ENCODE measurements at places on chromosomes 11 and 22.
A peak's percentile ranks its signal among the peaks of the same experiment; 100 is the strongest.

DNA sequence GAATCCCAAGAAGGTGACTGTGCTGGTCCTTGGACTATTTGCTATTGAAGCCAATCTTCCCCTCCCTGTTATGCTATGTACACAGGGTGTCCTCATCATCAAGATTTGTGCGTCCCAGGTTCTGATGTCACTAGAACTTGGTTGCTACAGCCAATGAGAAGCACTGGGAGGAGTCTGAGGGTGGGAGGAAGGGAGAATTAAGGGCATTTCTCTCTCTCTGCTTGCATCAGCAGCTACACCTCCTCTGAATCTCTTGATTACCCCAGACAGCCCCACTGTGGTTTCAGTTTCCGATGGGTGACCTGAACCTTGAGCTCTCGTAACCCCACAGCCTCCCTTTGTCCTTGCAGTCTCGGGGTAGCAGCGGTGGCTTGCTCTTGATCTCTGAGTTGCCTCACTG, 212.4 kb upstream of the SESN3 start:
- no peak for DNase-seq

- DNase-seq = no peak
These were observed 3.0 kb upstream of the B3GAT1 start for GRCh38 chr11:134414766-134415765.

DNA sequence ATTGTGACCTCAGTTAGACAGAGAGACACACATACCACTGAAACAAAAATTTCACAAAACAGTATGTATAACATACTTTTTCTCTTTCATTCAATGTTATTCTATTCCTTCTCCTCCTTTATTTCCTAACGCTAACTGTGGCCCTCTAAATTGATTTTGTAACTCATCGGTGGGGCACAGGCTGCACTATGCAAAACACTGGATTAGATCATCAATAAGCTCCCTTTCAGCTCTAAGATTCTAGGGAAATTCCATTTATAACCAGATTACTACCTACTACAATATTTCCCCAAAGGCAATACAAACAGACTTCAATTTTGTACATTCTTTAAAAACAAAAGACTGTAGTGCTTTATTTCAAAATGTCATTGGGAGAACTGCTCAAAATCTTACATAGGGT, 6.1 kb downstream of the FJX1 start:
- DNase-seq = no peak

DNA sequence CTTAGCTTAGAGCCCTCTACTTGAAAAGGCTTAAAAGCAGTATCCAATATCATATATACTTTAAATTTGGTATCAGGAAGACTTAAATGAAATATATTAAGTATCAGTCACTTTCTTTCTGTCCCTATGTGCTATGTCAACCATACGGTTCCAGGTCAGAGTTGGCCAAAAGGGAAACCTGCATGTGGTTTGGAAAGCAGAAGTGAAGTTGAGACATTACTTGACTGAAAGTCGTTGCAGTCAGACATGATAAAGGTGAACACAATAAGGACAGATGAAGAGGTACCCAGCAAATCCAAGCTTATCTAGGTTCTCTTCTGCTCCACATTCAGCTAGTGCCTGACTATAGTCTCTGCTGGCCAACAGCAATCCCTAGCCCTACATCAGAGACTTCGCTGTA, 336.8 kb downstream of the KCNA4 start:
- no peak for DNase-seq

- DNase-seq = no peak
These were observed 35.3 kb upstream of the XBP1 start for GRCh38 chr22:28835630-28836189.

DNA sequence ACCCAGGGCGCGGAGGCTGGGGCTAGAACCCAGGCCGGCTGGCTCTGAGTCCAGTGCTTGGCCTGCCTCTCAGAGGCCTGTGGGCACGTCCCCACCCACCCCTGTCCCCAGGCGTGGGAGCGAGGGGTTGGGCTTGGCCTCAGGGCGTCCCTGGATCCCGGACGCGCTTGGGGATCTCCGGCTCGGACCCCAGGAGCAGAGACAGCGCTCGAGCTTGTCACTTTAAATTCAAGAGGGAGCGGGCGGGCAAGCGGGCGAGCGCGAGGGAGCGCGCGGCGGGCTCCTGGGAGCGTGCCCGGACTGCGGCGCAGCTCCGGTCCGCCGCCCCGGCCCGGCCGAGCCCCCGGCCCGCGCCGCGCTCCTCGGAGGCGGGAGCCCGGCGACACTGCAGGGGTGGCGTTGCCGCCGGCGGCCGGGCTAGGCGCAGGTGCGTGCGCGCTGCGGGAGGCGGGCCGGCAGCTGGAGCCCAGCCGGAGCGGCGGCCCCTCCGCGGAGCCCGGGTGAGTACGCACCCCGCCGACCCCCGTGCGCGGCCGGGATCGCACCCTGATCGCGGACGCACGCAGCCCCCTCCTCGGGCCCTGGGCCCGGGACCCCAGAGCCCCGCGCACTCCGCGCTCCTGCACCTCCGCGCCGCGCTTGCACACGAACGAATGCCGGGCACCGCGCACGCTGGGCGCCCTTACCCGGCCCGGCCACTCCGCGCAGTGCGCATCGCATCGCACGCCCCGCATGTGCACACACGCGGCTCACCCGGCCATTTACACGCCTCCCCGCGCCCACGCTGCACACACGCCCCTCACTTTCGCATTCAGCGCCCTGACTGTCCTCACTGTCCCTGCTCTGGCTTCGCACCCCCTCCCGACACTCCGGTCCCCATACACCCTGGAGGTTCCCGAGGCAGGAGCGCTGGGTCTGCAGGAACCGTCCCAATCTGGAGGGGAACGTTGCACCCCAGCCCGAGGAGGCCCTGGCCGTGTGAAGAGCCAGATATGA, at the start of gene SYT12:
Gene SYT12, plus strand, starts transcription at position 174 of the 996 bp plus-strand sequence. CDS start 7,011 bp downstream, outside the sequence.
- DNase-seq = no peak

GRCh38 chr11:14506532-14506931, 6.9 kb upstream of the COPB1 start:
- no peak for DNase-seq

DNA sequence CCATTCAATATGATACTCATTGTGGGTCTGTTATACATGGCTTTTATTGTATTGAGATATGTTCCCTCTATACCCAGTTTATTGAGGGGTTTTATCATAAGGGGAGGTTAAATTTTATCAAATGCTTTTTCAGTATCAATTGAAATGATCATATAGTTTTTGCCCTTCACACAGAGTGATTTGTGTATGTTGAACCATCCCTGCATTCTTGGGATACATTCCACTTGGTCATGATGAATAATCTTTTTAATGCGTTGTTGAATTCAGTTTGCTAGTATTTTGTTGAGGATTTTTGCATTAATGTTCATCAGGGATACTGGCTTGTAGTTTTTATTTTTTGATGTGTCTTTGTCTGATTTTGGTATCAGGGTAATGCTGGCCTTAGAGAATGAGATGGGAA, 98.0 kb downstream of the ATG16L2 start:
- DNase-seq = no peak

DNA sequence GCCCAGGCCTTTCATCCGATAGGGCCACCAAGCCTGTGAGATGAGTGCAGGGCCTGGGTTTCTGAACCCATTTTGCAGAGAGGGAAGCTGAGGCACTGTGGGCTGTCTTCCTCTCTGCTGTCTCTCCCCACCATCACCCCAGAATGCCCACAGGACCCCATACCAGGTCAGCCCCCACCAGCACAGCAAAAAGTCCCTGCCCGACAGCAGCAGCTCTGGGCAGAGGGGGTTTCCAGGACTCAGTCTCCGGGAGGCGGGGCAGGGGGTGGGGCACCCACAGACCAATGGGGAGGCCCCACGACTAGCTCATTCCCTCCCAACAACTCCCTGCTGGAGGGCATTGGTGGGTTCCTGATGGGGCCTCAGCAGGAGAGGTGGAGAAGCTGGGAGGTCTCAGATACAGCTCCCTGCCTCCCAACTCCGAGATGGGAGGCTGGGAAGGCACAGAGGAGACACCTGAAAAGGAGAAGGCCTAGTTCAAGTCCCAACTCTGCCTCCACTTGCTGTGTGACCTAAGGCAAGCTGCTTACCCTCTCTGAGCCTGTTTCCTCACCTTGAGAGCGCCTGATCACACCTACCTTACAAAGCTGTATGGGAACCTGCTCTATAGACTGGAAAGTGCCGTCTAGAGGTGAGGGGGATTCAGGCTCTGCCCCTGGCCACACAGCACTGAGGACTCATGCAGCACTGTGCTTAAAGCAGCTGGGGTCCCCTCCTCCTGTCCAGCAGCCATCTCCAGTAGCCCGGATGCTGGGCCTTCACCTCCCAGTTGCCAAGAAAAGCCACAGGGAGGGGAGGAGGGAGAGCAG, 3.5 kb downstream of the CBX7 start:
- peak; percentile 53 for DNase-seq

DNA sequence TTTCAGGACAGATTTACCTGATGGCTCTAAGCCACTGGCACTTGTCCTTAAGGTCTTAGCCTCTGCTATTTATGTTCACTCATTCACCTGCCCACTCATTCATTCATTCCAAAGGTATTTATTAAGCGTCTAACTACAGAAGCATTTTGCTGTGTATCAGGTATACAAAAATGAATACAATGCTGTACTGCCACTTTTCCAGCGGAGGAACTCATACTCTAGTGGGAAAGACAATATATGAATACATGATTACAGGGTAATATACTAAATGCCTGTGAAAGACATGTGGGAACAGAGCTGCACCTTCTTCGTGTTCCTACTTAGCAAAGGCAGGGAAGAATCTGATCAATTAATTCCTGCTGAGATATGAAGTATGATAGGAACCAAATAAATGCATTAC, 43.7 kb downstream of the CLMP start:
- DNase-seq = no peak

- no peak for DNase-seq
These were observed 340.7 kb downstream of the MIAT start for GRCh38 chr22:26998129-26998528.

DNA sequence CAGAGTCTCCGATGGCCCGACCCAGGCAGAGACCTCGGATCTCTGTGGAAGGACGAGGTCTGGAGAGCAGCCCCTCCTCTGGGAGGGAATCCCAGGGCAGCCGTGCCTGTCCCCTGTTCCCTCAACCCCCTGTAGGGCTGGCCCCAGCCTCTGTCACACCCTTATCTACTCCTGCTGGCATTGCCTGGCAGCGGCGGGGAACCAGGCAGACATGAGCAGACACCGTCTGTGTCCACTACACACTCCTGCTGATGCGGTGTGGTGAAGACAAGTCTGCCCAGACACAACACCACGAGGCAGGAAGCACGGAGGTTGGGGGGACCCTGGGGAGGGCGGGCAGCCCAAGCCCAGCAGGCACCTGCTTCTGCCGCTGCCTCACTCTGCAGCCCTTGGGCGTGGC, 52.5 kb upstream of the A4GALT start:
- DNase-seq = no peak

DNA sequence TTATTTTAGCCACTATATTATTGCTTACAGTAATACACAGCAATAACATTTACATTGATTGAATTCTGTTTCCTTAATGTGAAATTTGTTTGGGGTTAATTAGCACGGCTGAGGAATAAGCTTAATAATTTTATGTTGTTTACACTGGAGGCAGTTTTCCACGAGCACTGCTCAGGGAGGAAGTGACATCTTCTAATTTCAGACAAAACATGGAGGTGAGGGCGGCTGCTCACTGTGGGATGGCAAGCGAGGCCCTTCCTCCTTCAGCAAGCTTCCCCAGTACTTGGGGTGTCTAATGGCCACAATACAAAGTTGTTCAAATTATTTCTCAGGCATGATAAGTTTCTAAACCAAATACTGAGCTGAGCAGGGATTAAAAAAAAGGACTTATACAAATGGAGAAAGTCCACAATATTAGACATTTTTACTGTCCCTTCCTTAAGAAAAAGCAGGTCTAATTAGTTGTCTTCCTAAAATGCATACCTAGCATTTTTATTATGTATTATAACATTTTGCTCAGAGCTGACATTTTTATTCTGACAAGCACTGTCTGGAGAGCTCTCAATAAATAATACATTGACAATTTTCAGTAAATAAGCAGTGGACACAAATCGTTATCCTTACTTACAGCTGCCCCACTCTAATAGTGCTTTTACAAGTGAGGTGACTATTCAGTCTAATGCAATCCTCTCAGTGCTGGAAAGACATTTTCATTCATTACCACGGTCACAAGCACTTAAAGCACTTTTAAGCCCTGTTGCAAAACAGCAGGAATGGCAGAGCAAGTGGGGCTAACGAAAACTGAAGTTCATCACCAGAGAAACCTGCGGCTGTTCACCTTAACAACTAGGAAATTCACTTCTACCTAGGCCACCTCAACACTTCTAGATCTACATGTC, 56.2 kb downstream of the SOX6 start:
- DNase-seq = no peak

DNA sequence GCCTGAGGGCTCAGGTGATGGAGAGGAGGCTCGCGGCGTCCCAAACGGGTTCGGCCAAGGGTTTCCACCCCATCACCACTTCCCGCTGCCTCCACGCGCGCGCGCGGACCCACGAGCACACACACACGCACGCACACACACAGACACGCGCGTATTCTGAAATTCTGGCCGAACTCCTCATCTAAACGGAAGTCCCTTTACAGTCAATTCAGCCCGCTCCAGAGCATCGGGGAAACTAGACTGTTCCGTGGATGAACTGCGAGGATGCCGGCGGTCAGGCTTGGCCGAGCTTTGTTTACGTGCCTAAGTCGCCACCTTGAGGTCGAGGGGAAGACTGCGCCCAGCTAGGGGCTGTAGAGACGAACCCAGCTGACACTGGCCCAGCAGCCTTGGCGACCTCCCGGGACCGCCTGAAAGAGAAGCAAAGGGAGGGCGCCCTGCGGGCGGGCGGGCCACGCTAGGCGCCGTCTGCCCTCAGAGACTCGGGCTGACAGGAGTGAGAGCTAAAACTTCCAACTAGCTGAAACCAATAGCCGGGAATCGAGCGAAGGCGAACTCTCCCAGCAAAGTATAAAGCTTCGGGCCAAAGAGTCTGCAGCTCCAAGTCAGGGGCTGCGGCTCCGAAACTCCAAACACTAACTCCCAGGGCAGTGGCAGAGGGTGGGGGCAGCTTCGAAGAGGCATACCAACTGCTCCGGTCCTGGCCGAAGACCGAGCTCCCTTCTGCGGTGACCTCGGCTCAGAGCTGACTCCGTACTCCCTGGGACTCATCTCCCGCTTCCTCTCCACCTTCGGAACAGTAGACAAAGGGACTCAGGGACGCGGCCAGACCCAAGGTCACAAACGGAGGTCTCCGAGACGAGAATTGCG, 124.7 kb upstream of the C11orf58 start:
- DNase-seq = peak; percentile 67

DNA sequence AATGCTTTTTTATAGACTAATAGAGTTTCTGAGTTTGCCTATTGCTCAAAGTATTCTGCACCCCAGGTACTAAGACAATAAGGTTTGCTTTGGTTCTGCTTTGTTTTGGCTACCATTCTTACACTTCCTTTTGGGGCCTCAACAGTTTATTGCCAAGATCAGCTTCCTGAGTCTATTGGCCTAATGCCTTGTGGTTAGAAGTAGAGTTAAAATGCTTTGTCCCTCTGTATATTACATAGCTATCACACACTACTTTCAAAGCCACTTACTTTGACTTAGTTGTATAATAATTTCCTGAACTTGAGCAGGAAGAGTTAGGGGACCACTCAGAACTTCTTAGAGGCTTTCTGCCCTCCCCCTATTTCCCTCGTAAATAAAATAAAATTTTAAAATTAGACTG, 96.5 kb downstream of the DLG2 start:
- no peak for DNase-seq

GRCh38 chr11:251550-251949, 14.8 kb downstream of the PSMD13 start:
- no peak for DNase-seq
